Activated T-cell treated with anti-CD3 and anti-CD28 coated beads, Interleukin-2, amount 50 U/mL, for 4 hours (primary cell): ENCODE measurements at places on chromosomes 1 and 21.

GRCh38 chr1:177786176-177786745 is 183.6 kb downstream of the SEC16B start:
- DNase-seq = no peak

DNA sequence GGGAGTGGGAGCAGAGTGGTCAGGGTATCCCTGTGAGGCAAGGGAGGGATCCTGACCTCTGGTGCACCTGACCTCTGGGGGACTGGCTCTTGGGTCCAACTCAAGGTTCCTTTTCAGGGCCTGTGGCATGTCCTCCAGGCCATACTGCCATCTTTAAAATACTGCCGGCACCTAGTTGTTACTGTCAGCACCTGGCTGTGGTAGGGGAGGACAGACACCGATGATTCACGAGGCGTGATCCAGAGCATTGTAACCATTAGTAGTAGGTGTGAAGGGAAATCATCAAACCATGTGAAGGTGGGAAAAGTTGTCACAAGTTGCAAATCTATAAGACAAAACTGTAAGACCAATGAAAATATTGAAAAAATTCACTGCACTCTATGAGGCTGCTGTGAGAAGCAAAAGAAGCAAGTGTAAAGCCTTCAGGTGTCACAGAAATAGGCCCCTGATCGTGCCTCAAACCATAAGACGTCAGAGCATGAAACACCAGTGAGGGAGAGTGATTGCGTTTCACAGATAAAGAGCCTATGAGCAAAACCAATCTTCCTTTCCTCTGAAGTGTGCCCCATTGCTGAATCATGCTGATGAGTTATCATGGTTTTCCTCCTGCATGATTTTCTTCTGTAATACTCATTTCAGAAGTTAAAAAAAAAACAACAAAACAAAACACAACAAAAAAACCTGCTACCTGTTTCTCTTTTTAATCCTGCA is 55.3 kb downstream of the CDC7 start:
- DNase-seq = peak; percentile 47

DNA sequence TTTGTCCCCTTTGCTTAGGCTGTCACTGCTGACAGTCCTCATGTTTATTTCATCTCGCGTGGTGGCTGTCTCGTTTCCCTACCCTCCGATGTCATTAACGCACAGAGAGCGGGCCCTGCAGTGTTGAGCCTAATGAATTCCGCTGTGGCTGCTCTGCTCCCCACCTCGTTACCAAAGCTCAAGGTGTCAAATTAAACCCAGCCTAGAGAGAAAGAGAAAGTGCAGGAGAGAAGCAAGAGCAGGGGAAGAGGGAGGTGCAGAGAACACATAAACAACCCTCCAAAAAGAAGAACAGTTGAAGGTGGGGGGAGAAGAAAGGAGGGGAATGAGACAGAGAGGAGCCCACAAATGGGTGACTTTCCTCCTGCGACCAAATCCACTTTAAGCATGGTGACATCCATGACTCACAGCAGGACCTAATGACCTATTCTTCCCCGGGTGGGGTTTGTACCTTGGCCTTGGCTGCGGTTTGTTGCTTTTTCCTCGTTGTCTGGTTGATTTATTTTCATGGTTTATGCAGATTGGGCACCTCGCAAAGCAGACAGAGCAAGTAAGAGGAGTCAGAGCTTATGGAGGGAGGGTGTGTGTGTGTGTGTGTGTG is 92.5 kb downstream of the PBX1 start:
- DNase-seq = no peak

- DNase-seq = no peak
Observed at GRCh38 chr1:48536477-48536876, 64.5 kb upstream of the SPATA6 start.

- DNase-seq = no peak
Observed at GRCh38 chr21:36661511-36662309, 37.2 kb upstream of the SIM2 start.

DNA sequence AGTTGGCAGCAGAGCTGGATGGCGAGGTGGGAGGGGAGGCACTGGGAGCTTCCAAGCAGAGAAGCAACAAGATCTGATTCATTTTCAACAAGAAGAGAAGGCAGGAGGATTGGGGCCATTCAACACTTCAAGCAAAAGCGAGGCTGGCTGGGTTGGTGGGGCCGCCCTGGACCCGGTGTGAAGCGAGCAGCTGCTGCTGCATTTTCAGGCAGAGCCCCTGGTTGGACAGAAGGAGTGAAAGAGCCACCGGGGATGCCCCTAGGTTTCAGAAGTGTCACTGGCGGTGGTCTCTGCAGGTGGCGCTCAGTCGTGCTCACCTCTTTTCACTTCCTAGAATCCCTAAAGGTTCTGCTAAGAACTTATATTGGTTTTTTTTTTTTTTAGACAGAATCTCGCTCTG is 18.0 kb downstream of the SLC2A7 start:
- no peak for DNase-seq

DNA sequence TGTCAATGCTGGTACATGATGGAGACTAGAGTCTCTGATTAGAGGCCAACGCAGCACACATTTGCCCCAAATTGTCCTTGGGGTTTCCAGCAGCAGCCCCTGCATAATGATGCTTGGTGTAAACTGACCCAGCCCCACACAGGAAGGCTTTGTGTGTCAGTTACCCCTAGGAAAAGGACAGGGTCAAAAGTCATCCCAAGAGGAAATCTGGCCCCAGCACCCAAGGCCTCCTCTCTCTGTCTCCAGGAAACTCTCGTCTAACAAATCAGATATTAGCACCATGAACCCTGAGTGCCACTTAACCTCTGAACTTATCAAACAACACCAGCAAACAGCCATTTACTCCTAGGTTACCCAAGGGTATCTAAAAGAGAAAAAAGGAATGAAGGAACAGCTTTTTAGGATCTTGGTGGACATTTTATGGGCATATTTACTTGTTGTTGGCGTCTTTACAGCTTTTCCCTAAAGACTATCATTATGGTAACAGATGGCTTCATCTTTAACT is 84.5 kb downstream of the PSMG1 start:
- DNase-seq = no peak
